ENCODE measurements at places on chromosomes 6 and 20.

GRCh38 chr6:9002833-9003232 is 567.5 kb upstream of the SLC35B3 start:
- DNase-seq: no peak

DNA sequence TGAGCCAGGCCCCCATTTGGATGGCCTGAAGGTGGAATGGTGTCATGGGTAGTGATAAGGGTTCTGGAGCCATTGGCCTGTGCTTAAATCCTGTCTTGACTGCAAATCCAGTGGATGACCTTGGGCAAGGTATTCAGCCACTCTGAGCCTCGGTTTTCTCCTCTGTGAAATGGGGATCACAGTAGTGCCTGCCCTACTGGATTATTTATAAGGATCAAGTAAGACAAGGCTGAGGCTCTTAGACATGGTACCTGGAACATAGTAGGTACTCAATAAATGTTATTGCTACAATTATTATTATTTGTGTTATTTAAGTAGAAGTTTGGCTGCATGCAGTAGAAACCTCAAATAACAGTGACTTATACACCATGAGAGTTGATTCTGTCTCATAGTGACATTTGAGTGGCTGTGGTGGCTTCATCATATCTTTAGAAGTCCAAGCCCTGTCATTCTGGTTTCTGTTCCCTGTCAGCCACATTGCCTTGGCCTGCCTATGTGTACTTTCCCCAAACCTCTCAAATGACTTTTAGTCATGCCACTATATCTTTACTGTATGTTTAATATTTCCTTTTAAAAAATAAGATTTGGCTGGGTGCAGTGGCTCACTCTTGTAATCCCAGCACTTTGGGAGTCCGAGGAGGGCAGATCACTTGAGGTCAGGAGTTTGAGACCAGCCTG is 37.6 kb upstream of the CHMP4B start:
- no peak for DNase-seq

GRCh38 chr6:96834070-96834469 is 3.2 kb downstream of the GPR63 start:
- no peak for DNase-seq

DNA sequence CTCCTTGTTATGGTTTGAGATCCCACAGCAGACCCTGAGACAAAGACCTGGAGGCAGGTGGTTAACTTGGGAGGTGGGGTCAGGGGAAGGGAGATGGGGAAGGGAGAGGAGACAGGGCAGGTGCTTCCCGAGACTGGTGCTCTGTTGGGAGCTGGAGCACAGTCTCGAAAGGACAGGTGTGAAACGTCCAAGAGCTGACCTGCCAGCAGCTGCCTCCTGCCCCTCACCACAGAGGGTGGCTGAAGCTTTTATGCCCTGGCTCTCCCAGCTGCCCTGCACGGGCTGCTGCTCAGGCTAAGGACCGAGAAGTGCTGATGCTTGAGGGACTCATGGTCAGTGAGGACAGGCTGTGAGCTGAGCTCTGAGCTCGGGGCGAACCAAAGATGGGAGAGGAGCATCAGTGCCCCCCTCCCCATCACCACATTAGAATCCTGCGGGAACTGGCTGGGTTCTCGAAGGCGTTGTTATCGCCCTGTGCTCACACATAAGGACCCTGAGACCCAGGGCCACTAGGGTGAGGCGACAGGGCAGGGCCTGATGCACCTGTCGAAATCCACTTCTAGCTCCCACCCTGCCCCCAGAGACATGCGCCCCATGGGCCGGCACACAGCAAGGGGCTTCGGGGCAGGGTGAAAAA is 25.3 kb upstream of the CD93 start:
- no peak for DNase-seq

- DNase-seq: peak; percentile 66
Observed at GRCh38 chr6:43790031-43790430, 20.0 kb downstream of the VEGFA start.

GRCh38 chr6:28161410-28162079 is 19.9 kb downstream of the ZKSCAN8 start:
- peak; percentile 62 for DNase-seq

- peak; percentile 17 for DNase-seq
Observed at GRCh38 chr6:19301980-19302379, 535.2 kb upstream of the ID4 start.

DNA sequence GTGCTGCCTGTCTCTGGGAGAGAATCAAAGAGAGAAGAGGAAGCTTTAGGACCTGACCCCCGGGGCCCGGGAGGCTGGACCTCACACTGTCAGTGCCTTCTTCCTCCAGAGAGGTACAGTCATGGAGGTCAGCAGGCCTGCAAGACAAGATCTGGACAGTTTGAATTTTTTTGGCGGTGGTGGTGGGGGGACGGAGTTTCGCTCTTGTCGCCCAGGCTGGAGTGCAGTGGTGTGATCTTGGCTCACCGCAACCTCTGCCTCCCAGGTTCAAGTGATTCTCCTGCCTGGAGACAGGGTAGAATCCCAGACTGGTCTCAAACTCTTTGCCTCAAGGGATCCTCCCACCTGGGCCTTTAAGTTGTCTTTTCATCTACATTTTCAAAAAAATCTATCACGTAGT is 34.4 kb downstream of the NR2E1 start:
- no peak for DNase-seq

GRCh38 chr20:47561180-47561579 is 59.5 kb downstream of the NCOA3 start:
- DNase-seq: peak; percentile 50

- peak; percentile 44 for DNase-seq
Observed at GRCh38 chr6:139765825-139766285, 391.4 kb upstream of the CITED2 start.

DNA sequence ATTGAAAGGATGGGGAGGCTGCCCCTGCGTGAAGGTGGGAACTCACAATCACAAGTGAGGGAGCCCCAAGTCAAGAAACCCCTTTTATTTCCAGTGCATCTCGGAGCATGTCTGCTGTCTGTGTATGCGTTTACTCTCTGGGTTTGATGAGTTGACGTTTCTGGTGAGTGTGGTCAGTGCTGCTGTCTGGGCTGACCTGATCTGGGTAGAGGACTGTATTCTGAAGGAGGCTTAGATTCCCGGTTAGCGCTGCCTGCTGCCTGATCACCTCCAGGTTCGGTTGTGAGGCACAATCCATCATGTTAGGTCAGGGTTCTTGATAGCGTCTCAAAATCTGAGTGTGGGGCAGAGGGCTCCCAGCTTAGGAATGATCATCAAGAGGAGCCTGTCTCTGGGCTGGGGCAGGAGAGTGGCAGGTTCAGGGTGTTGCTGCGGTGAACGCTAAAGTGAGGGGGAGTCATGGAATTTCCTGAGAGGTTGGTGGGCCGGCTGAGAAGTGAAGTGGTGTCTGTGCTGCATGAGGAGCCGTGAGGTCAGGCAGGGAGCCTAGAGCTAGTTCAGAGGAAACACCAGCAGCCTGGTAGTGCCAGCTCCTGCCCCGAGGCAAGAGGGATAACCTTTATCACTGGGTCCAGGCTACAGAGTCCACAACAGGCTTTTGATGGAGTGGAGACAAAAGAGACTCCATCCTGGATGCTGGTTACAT is 225.3 kb upstream of the CST7 start:
- no peak for DNase-seq

- no peak for DNase-seq
Observed at GRCh38 chr6:117837261-117837660, 69.8 kb upstream of the SLC35F1 start.

GRCh38 chr6:37565267-37566110 is 65.8 kb upstream of the CCDC167 start:
- no peak for DNase-seq

- DNase-seq: no peak
Observed at GRCh38 chr20:56417911-56418310, 5.9 kb downstream of the CASS4 start.

GRCh38 chr20:17856837-17857605 is 111.6 kb downstream of the SNX5 start:
- peak; percentile 40 for DNase-seq

DNA sequence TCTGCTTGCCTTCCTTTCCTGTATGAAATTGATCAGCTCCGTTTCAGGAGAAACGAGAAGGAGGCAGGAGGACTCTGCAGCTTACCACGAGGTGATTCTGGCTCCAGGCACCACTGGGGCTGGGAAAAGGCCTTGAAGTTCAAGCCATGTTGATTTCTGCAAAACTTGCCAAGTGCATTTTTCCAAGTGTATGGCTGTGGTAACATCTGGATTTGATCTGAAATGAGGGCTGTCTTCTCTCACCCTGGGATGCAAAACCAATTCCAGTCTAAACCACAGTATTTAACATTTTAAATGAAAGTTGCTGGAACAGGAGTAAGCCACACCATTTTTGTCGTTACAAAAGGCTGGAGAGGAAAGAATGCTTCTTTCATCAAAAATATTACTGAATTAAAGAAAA is 36.1 kb upstream of the FAM210B start:
- no peak for DNase-seq

DNA sequence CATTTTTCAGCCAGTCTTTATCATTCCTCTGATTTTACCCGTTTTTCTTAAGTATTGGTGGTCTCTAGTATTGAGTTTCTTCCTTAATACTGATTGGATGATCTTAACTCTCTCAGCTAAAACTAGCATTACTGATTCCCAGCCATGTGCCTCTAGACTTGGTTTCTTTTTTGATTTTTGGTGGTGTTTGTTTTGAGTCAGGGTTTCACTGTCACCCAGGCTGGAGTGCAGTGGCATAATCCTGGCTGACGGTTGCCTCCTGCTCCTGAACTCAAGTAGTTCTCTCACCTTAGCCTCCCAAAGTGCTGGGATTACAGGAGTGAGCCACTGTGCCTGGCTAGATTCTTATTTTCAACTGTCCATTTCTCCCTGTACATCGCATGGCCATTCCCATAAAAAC is 24.9 kb downstream of the DPPA5 start:
- DNase-seq: no peak

DNA sequence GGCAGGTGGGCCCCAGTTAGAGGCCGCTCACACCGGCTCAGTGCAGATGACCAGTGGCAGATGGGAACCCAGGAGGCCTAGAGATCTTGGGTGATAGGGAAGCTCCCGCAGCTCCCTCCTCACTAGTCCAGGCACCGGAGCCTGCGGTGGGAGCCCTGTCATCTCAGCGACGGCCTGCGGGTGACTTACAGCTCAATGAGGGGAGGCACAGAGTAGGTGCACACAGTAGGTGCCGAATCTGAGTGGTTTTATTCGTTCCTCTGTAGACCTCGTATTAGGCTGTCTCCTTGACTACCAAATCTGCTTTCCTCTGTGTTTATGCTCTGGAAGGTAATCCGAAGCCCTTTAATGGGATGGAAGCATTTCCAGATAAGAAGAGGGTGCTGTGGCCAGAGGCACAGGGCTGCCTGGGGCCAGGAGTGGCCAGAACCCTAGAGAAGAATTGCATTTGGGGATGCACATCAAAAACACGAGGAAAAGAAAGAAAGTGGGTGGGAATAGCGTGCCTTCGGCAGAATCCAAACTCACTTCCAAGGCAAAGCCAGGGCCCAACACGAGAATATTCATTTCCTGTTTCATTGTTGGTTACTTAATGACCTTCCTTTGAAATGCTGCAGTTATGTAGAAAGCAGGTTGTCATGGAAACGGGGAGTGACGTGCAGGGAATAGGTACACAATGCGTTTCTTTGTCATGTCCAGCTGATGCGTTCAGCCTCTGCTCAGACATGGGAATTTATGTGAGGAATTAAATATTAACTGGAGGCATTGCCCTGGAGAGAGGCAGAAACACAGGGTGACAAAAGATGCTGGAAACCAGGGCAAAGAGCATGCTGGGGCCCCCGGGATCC is 24.7 kb downstream of the MYT1 start:
- peak; percentile 68 for DNase-seq

- DNase-seq: no peak
Observed at GRCh38 chr6:163950159-163950558, 535.6 kb downstream of the QKI start.

DNA sequence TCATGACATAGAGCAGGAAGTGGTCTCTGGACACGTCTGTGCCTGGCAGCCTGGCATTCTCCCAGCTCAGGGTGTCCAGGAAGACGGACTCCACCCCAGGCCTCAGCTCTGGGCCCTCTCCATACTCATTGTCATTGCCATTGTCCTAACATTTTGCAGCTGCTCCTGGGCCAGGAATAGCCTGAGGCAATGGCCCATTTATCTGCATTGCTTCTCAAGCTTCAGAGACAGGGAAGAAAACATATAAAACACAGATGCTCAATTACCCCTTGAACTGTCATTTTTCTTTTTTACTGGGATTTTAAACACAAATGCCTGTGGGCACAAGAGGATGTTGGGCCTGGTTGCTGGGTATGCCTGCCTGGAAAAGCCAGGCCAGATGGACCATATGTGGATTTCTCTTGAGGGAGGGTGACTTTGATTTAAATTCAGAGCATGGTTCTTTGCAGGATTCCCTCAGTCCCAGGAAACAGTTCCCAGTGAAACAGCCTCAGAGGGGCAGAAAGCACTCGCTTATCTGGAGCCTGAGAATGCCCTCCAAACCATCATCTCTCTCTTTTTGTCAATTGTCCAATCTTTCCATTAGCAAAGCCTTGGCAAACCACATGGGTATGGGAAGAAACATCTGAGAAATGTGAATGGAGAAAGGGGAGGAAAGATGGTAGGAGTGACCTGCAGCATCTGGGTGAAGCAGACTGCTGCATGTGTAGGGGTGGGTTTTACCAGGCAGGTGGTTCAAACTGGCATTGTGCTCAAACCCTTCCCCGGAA is 17.9 kb downstream of the LAMP5 start:
- DNase-seq: no peak

GRCh38 chr20:47543006-47543431 is 41.3 kb downstream of the NCOA3 start:
- no peak for DNase-seq

DNA sequence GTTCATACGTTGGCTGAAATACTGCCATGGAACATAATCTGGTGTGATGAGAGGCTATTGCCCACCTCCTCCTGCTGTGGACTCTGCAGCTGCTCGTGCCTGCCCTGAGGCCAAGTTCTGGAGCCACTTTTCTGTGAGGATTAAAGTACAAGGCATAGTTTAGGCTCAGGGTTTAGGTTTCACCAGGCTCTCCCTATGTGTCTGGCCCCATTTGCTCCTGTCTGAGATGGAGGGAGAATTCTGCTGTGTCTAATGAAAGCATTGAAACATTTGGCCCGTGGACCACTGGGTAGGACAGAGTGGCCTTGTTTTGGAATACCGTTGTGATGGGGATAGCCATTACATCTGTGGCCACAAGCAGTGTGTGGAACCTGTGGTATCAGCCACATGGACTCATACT is 5.9 kb downstream of the WRNIP1 start:
- DNase-seq: no peak

DNA sequence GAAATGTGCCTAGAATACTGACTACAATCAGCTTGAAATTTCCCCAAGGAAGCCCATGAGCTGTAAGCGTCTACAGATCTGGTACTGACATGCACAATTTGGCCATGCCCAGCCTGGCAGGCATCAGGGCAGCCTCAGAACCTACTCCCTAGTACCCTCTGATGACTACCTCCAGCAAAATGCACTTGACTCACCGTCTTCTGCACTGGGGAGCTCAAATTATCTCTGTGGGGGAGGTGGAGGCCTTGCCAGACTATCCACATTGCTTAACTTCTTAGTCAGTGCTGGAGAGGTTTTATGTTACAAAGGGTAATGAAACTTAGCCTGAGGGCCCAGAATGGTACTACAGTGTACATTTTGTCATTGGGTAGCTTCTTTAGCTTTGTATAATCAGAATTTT is 126.0 kb upstream of the ADGRF1 start:
- DNase-seq: peak; percentile 96

- no peak for DNase-seq
Observed at GRCh38 chr20:40675599-40676221, 13.3 kb downstream of the MAFB start.
